ENCODE measurements at places on chromosomes 13 and 19.

- DNase-seq = no peak
Observed at GRCh38 chr13:98549006-98549727, 27.7 kb downstream of the STK24 start.

GRCh38 chr13:28338742-28339141 is 156.2 kb downstream of the FLT1 start:
- no peak for DNase-seq

- DNase-seq = no peak
Observed at GRCh38 chr13:49246850-49247642, 679 bp upstream of the CDADC1 start.

DNA sequence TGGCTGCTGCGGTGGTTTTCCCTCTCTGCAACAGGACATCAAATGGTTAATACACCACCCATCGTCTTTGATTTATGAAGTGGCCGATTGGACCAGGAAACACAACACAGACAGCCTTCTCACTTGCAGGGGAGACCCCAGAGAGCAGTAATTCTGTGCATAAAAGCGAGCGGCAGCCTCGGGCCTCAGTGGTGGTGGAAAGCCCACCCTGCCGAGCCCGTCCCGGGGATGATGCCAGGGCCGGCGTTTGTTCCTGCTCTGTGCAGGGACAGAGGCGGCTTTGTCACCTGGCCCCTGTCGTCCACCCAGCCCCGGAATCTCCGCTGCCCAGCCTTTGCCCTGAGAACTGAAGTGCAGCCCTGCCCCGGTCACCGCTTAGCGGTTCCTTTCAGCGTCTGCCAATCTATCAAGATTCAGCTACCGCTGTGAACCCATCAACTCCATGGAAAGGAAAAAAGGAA is 184.4 kb downstream of the TSHZ3 start:
- no peak for DNase-seq

DNA sequence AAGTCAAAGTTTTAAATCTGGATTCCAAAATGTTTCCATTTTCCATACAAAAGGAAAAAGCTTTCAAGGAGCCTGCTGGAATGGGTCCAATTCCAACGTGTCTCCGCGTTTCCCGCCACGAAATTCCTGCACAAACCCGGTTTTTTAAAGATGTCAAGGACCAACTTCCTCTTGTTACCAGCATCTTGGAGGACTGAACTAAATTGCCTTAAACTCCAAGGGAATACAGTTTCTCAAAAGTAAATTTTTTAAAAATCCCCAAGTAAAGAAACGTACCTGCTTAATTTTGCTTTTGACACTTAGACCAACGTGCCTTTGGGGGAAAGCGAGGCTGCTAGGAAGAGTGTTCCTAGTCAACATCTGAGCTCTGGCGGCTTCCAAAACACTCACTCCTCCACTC is 12.3 kb upstream of the SOX1 start:
- DNase-seq = no peak

GRCh38 chr13:51412431-51412830 is 40.4 kb downstream of the INTS6 start:
- DNase-seq = no peak

GRCh38 chr19:7506385-7507328 is 9.2 kb upstream of the ZNF358 start:
- DNase-seq = peak; percentile 36

DNA sequence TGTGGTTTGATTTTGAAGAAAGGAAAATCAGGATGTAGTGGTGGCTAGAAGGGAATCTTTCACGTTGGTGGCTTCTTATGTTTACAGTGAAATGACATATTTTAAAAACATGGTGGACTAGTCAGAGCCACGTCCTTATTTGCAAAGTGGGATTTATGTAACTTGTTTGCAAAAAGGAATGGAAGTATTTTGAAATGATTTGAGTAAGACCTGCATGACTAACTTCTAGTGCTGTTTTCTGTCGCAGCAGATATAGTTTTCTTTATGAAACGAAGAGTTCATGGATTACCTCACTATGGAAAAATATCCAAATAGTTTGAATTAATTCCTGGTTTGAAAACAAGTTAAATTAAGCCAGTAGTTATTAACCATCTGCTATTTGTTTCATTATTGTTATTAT is 476.5 kb downstream of the MYO16 start:
- no peak for DNase-seq

DNA sequence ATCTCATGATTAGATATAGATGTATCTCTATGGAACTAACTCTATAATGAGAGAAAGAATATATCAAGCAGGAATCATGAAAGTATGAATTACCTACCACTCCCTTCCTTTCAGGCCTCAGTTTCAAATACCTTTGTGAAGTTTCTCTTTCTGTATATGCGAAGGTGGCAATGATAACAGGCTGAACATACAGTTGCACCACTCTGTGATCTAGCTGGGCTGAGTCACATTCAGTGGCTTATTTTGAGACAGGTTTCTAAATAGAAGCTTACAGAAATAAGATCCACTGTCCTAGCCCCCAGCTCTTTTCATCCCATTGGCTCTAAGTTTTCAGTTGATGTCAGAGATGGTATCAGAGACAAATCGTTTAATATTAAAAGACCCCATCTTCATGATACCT is 662.0 kb downstream of the SLITRK1 start:
- DNase-seq = no peak

DNA sequence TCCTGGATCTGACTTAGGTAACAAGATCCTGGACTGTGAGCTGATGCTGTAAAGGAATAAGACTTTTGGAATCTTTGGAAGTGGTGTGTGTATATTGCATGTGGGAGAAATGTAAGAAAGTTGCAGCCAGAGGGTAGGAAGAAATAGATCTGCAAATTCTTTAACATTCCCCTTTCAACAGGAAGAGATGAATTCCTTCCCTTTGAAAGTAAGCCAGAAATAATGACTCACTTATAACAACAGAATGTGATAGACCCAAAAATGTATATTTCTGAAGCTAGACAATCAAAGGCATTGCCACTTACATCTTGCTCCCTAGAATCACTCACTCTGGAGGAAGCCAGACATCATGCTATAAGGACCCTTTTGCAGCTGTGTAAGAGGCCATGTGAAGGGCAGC is 9.8 kb upstream of the SIAH3 start:
- no peak for DNase-seq

DNA sequence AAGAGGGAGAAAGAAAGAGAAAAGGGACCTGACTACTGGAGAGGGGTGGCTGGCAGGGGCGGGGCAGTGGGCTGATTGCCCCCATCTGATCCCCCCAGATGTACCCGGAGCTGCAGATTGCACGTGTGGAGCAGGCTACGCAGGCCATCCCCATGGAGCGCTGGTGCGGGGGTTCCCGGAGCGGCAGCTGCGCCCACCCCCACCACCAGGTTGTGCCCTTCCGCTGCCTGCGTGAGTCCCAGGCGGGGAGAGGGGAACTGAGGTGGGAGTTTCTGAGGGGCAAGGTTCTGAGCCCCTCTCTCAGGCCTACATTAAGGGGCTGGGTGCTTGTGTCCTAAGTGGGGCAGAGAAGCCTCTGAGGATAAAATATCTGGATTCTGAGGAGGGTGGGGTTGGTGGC is 2.4 kb downstream of the APLP1 start:
- DNase-seq = no peak

DNA sequence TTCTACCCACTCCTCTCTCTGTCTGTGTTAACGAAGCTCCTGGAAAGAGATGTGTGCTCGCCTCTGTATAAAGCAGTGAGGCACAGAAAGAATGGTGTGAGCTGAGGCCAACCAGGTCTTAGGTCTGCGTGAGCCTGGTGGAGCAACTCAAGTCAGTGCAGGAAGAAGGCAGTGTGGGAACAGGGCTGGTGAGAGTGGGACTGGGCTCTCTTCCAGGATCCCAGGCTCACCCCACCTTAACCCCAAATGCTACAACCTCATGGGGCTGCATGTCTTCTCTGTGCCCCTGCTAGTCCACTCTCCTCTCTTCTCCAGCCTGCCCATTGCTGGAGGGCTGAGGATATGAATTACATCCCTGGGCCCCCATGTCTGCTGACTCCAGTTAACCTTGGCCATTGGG is 127.4 kb downstream of the DCT start:
- no peak for DNase-seq

- DNase-seq = no peak
Observed at GRCh38 chr13:80036845-80037504, 304.0 kb downstream of the SPRY2 start.

DNA sequence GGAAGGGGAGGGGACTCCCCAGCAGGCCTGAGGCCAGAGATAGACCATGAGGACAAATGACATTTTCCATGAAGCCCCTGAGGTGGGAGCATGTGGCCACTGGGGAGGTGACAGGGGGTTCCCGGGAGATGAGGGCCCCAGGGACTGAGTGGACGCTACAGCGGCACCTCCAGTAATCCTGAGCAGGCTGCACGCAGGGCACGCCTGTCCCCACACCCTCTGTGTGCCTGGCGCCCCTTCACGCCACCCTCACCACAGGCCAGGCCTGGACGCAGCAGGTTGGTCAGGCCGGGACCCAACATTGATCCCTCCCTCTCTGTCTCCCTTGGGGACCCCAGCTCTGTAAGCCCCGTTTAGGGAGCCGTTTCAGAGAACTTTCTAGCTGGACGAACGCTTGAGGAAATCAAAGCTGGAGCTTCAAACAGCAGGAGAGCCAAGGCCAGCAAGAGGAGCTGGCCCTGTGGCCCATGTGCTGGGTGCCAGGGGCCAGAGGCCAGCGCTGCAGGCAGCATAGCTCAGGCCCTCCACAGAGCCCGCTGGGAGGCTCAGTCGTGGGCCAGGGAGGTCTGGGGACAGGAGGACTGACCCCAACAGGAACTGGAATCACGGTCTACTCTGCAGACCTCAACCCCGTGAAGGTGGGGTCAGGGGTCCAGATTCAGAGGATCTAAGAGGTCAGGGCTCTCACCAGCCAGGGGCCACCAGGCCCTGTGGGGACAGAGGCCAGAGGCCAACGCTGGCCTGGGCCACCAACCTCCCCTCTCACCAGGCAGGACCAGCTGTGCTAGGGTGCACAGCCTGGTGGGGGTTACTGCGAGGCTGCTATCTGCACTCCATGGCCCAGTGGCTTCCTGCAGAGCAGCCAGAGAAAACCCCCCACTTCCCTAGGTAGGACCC is 14.6 kb downstream of the LSM4 start:
- no peak for DNase-seq

- no peak for DNase-seq
Observed at GRCh38 chr13:30097701-30098100, 209.7 kb downstream of the KATNAL1 start.

DNA sequence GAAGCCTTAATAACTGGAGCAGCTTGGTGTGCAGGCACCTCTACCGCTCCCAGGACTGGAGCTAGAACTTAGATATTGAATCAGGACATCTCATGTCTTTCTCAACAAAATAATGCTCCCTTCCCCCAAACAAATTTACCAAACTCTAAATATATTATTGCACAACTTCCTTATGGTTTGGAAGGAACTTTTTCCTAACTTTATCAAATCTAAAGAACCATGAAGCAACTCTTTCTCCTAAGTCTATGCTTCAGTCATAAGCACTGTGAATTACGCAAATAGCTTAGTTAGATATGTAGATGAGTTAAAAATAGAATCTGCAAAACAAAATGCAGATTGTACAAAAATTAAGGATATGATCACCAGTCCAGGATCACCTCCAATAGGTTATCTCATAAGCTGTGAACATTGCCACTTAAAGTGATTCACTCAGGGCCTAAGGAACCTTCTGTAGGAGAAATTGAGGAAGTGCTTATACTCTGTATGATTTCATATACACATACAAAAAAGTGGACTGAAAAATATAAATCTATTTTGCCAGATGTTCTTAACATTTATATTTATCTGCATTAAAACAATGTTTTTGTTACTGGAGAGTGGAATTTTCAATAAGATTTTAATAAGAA is 20.4 kb upstream of the MAB21L1 start:
- no peak for DNase-seq

DNA sequence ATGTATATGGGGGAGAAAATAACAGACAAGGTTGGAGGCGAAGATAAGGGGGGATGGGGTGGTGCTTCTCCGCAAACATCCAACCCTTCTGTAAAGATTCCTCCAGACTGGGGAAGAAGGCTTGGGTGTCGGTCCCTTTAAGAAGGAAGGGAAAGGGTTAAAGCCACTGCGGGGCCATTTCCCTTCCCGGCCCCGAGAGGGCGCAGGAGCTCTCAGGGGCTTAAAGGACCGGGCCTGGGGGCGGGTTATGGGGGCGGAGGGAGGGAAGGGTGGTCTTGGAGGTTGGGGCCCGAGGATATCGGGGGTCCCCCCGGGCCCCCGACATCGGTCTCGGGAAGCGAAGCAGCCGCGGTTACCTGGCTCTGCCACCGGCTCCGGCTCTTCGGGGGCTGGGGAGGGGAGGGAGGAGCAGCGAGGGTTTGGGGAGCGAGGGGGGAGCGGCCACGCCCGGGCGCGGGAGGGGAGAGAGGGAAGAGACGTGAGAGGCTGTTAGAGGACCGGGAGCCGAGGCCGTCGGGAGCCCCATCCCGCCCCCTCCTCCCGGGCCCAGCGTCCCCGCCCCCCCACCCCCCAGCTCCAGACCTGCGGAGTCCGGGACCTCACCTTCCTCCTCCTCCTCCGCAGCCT is 2.8 kb downstream of the TNNT1 start:
- no peak for DNase-seq

GRCh38 chr13:113816946-113817859 is 46.7 kb downstream of the GAS6 start:
- peak; percentile 82 for DNase-seq

GRCh38 chr19:6416658-6417405 is 7.8 kb downstream of the KHSRP start:
- no peak for DNase-seq

DNA sequence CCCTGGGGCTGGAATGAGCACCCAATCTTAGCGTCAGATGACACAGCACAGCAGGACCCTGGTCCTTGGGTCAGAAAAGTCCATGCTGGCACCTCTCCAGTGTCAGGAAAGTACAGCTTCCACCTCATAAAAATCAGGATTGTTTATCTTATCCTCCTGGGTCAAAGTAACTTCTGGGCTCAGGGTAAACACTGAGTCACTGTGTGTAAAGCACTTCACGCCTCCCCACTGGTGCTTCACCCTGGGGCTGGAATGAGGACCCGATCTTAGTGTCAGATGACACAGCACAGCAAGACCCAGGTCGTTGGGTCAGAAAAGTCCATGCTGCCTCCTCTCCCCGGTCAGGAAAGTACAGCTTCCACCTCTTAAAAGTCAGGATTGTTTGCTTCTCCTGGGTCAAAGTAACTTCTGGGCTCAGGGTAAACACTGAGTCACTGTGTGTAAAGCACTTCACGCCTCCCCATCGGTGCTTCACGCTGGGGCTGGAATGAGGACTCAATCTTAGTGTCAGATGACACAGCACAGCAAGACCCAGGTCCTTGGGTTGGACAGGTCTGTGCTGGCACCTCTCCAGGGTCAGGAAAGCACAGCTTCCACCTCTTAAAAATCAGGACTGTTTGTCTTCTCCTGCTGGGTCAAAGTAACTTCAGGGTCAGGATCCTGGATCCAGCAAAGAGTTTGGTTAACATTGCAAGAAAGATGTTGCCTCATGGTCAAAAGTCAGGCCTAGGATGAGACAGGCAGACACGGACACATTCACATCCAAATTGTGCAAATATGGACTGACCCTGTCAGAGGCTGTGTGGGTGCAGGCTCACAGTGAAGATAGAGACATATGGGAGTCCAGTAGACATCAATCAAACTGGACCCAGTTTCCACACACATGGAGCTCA is 39.2 kb upstream of the CYP2A7 start:
- DNase-seq = no peak

GRCh38 chr13:49517461-49517860 is 21.7 kb downstream of the PHF11 start:
- DNase-seq = no peak

- no peak for DNase-seq
Observed at GRCh38 chr13:105177265-105177900, 1358.1 kb downstream of the EFNB2 start.

GRCh38 chr19:38101723-38102122 is 122.3 kb downstream of the DPF1 start:
- DNase-seq = no peak

All from stimulated activated CD4-positive, alpha-beta T cell treated with anti-CD3 and anti-CD28 coated beads, Interleukin-4, amount 100 ng/mL, for 48 hours (primary cell).